ENCODE measurements at places on chromosomes 13 and 19.

DNA sequence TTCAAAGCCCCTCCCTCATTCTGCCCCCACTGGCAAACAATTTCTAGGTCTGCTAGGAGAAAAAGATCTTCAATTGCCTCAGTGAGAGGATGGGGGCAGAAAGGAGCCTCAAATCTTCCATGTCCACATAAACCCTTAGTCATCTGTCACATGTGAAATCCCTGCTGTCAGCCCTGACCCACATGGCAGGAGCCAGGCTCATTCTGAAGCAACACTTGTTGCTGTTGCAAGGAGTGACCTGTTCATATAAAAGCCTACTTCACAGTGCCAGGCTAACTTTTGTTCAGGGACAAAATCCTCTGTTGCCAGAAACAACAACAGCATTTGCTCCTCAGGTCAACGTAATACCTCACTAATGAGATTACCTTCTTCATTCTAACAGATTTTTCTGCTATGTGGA is 70.5 kb downstream of the IRS2 start:
- DNase-seq, result peak; percentile 91

- peak; percentile 36 for DNase-seq
Observed at GRCh38 chr13:50927701-50928100, 18.1 kb downstream of the RNASEH2B start.

- no peak for DNase-seq
Observed at GRCh38 chr13:66888698-66889097, 341.4 kb downstream of the PCDH9 start.

DNA sequence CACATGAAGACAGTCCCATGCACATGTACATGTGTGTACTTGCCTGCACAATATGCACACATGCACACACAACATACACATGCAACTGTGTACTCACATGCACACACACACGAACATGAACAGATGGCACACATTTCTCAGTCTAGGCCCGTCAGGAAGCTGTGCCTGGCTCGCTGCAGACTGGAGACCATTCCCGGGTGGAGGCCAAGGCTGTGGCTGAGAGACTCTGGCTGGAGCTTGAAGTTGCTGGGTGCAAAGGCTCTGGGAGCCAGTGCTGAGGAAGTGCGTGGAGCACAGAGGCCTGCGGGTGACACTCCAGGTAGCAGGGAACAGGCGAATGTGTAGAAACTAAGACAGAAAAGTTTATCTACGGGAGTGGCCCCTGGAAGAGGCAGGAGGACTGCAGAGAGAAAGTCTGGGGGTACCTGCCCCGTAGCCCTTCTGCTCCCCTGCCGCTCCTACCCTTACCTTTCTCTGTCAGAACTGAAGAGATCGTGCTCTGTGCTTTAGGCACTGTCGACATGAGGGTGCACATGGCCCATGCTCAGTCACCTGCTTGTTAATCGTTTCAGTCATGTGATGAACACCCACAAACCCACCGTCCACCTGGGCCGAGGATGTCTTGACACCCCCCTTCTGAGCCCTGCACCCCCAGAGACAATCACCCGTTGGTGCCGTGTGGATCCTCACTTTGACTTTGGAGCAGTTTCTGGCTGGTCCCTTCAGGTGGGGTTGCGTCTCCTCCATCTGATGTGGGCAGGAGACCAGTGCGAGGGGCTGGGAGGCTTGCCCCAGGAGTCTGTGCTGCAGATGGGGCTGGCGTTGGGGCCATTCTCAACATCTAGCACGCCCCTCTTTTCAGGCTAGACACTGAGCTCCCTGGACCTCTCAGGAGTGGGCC is 69.4 kb downstream of the TEX29 start:
- no peak for DNase-seq

DNA sequence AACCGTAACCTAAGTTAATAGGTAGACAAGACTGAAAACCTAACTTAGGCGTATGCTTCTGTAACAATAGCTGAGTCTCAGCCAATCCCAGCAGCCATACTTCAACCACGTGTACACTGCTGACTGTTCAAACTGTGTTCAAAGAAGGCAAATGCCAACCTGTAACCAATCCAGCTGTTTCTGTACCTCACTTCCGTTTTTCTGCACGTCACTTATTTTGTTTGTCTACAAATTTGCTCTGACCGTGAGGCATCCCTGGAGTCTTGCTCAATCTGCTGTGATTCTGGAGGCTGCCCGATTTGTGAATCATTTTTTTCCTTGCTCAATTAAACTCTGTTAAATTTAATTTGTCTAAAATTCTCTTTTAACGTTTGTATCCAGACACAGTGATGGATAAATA is 59.2 kb downstream of the EDNRB start:
- peak; percentile 9 for DNase-seq

DNA sequence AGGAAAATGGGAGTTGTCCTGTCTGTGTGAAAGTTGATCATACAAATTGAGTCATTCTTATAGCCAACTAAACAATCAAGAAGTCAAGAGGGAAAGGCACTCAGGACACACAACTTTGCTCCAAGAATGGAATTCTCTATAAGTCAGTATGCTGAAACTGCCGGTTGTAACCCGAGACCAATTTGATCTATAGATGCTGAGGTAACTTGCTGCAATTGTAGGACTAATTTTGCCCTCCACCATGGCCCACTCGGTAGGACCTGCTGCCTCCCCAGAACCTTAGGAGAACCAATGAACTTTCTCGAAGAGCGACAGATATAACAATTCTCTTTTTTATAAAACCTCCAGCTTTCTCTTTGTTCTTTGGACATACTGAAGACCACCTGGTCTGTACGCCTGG is 157.0 kb downstream of the RNF17 start:
- DNase-seq, result no peak

- DNase-seq, result no peak
Observed at GRCh38 chr19:49939721-49940481, 10.6 kb upstream of the NUP62 start.
